ENCODE measurements at places on chromosomes 6 and 20.
A peak's percentile ranks its signal among the peaks of the same experiment; 100 is the strongest.

DNA sequence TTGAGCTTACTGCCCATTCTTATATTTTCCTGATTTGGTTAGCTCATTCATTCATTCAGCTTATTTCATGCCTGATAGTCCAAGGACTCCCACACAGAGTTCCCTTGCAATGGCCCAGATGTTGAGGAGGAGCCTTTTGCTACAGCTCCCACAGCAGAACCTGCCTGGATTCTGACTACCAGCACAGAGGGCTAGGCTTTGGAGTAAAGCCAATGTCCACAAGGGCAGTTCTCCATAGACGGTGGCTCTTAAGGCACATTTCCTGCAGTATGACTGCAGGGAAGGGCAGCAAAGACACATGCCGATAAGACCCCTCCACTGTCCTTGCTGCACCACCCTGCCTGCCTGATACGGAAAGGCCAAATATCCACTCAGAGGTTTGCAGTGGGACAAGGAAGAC is 112.3 kb upstream of the SYNDIG1 start:
- no peak for DNase-seq

DNA sequence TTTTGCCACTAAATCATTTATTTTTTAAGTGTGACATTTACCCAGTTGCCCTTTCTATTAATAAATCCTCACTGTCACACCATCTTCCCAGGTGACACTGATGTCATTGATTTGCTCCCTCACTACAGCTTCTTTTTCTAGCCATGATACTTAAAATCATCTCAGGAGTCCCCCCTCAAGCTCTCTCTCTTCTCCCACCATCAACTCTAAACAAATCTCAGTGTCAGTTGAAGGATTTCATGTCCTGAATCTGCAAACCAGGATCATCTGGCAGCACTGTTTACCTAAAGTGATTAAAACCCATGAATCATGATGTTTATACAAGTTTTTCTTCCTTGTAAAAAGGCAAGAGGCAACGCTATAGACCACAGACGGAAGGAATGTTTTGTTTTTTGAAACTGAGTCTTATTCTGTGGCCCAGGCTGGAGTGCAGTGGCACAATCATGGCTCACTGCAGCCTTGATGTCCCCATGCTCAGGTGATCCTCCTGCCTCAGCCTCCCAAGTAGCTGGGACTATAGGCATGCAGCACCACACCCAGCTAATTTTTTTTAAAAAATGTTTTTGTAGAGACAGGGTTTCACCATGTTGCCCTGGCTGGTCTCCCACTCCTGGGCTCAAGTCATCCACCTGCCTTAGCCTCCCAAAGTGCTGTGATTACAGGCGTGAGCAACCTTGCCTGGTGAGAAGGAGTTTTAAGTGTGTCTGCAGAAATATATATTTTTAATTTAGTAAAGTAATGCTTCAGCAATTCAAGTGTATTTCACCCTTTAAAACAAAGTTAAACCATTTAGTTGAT is 30.1 kb upstream of the SH3BGRL2 start:
- no peak for DNase-seq

GRCh38 chr6:32488083-32488482 is 42.0 kb downstream of the HLA-DRB5 start:
- DNase-seq, result no peak

GRCh38 chr6:39330057-39330456 is 7.6 kb upstream of the KCNK16 start:
- DNase-seq, result no peak

- DNase-seq, result no peak
Observed at GRCh38 chr6:167978607-167979006, 18.9 kb upstream of the KIF25 start.

- no peak for DNase-seq
Observed at GRCh38 chr6:155399062-155399744, 56.4 kb downstream of the NOX3 start.

DNA sequence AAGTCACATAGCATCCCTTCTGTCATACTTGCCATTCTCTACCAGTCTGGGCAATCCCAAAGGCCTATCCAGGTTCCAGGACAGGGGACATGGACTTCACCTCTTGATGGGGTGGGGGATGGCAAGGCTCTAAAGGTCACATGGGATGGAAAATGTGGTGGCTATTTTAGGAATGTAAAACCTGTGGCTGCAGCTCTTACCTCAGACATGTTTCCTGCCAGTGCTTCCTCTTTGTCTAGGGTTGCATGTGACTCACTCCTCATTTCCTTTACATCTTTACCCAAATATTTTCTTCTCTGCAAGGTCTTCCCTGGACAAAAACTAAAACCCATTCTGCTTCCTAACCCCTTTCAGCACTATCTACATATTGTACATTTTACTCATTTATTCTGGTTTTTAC is 135.7 kb downstream of the BTBD3 start:
- no peak for DNase-seq

DNA sequence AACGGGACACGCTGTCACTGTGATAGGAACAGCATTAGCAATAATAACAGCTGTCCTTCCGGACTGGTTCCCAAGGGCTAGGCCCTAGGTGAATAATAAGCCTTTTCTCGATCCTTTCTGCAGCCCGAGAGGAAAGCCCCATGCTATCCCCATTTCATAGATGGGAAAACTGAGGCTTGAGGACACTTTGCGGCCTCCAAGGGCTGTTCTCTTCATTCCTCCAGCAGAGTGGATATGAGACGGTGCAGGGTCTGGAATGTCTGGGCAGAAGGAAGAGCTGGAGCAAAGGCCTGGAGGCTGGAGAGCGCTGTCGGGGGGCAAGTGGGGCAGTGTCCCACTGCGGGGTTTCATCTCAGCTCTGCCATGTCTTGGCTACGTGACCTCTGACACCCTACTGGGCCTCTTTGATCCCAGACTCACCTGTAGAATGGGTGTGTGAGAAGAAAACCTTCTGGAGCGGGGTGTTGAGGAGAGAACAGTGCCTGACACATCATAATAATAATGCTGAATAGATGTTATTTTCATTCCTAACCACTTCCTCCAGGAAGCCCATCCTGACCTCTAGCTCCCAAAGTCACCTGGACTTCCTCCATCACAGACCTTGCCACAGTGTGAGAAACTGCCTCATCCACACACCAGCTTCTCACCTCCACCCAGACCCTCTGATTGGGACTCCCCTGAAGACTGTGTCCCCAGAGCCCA is 74.8 kb downstream of the CEBPB start:
- no peak for DNase-seq

- no peak for DNase-seq
Observed at GRCh38 chr20:20215976-20216727, 151.8 kb upstream of the INSM1 start.

DNA sequence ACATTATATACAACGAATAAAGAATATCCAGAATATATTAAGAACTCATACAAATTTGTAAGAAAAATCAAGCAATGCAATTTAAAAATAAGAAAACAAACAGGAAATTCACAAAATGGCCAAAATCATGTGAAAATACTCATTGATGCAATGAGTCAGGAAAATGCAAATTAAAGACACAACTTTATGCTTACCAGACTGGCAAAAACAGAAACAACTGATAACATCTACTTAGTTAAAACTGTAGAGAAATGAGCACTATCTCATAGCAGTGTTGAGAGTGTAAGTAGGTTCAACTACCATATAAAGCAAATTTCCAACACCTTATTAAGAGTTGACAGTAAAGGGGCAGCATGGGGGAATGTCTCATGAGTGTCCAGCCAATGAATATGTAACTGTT is 62.3 kb downstream of the SYCP2 start:
- no peak for DNase-seq

- DNase-seq, result no peak
Observed at GRCh38 chr6:126721581-126722160, 381.8 kb downstream of the CENPW start.

GRCh38 chr20:1924910-1925861 is 30.0 kb downstream of the SIRPA start:
- no peak for DNase-seq

GRCh38 chr20:19628570-19629134 is 129.4 kb upstream of the RIN2 start:
- DNase-seq, result peak; percentile 47

GRCh38 chr6:160042788-160043301 is 74.0 kb downstream of the IGF2R start:
- DNase-seq, result no peak

DNA sequence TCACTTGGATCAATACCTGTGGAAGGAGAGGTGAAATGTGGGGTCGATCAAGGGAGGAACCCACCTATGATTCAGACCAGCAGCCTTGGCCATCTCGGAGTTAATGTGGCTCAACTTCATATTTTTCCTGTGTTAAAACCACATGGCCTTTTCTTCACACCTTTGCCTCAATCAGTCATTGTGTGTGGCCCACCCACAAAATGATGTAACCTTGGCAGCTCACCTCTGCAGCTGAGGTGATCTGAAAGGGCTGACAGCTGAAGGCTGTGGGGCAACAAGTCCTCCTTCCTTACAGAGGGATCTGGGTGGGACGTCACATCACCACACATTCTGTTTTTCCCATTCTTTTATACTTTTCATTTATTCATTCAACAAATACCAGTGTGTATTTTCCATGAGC is 357.1 kb upstream of the HSF2 start:
- DNase-seq, result no peak

- no peak for DNase-seq
Observed at GRCh38 chr20:1783245-1783644, 112.0 kb upstream of the SIRPA start.

- DNase-seq, result no peak
Observed at GRCh38 chr20:16613954-16614353, 40.7 kb upstream of the KIF16B start.

- DNase-seq, result no peak
Observed at GRCh38 chr6:37838219-37838921, 18.8 kb downstream of the ZFAND3 start.

DNA sequence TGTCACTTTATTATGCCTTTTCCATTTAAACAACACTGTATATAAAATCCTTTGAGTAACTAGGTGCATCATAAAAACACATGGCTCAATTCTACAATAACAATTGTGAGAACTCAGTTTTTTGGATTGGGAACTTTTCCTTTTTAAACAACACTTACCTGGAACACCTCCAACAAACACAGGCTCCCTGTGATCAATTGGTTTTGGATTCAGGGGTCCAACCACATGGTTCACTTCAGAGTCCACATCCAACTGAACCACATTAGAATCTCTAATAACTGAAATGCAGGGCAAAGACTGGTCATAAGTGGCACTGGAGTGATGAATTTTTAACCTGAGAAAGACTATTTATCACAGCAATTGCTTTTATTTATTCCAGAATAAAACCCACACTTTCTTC is 26.5 kb downstream of the FAM229B start:
- DNase-seq, result no peak

- DNase-seq, result no peak
Observed at GRCh38 chr6:36720251-36721141, 22.9 kb downstream of the RAB44 start.

- DNase-seq, result no peak
Observed at GRCh38 chr6:78810698-78811097, 56.7 kb upstream of the IRAK1BP1 start.

GRCh38 chr6:4780360-4780812 is 4.2 kb downstream of the CDYL start:
- DNase-seq, result no peak

GRCh38 chr6:146526192-146526591 is 17.4 kb upstream of the RAB32 start:
- no peak for DNase-seq

DNA sequence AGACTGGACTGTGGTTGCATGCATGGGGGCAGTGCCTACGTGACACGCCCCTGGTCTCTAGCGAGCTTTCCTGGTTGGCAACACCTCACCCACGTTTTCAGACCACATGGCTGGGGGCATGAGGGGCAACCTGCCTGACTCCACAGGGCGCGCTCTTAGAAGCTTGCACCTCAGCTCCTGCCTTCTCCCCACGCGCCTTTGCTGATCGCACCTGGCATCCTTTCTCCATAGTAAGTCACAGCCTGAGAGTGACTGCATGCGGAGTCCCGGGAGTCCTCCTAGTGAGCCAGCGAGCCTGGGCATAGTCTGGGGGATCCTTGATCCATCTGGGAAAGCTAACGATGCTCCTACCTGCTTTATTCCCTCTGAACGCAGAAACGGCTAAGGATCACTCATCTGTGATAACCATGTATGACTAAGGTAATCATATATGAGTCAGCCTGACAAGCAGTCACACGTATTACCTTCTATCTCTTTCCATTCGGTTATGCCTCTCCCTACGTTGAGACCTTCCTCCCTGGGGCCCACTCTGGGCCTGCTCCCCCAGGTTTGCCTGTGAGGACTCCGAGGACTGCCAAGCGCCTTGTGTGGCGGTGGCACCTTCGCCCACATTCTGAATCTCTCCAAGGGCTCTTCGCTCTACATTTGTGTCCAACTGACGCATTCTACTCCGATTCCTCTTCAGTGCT is 4.5 kb downstream of the TCFL5 start:
- DNase-seq, result no peak

DNA sequence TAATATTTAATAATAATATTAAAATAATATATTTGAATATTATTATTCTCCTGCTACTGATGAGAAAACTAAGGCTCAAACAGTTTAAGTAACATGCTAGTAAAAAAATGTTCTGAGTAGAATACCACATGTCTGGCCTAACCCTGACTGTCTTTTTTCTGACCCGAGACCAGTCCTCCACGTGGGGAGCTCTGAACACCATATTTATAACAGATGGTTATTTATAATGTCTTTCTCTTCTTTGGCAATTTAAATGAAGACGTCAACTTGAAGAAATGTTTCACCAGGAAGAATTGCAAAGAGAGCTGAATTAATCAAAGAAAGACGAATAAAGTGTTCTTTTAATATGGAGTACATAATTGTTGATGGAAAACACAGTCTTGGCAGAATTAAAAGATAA is 82.0 kb downstream of the SLC22A3 start:
- no peak for DNase-seq

DNA sequence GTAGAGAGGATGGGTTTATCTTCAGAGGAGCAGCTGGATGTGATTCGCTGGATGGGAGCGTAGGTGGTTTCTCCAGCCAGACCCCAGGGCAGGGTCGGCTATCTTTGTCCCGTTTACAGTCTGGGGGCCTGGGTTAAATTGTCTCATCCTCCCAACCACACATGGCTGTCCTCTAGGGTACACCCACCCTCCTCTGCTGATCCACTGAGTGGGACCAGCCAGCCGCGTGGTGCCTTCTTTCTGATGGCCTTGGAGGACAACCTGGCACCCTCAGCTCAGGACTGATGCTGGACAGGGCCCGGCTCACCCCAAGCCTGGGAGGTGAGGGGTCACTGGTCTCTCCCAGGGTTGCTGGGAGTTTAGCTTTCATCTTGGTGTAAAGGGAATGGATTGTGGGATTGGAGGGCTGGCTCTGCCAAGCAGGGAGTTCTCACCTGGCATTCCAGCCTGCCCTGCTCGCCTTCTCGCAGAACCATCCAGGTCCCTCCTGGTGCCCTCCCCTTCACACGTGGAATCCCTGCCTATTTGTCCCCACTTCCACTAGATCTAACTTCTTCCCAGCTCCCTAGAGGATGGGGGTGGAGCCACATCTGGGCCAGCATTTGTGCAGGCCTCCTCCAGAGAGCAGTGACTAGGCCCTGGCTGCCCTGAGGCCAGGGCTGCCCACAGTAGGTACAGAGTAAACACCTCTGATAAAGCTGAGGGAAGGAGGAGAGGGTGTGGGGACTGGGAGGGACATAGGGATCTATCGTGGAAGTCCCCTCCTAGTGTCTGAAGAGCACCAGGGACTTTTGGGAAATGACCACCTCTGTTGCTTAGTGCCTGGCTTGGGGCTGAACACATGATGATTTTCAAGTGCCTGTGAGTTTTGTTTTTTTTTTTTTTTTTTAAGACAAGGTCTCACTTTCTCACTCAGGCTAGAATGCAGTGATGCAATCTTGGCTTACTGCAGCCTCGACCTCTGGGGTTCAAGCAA is 1.6 kb downstream of the ITPR3 start:
- no peak for DNase-seq

GRCh38 chr6:163260911-163261310 is 153.6 kb upstream of the QKI start:
- no peak for DNase-seq
